CD4-positive, alpha-beta T cell treated with Interleukin-15 for 1 hour (primary cell): ENCODE measurements at places on chromosomes 16 and 17.

DNA sequence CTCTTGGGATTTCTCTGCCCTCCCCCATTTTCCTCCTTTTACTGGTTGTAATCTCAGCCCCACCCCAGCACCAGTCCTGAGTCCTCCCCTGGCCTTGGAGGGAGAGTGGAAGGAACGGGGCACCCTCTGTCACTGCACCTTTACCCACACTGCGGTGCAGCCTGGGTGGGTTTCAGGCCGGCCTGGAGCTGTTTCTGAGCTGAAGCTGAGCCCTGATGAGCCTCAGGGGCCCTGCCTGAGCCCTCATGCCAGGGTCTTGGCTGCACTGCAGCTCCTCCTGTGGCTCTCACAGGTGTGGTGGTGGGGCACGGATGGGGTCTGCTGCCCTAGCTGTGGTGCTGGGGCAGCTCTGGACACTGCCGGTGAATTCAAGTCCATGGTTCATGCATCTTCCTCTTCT lies 34.5 kb downstream of the RNF213 start:
- DNase-seq: no peak

- DNase-seq: no peak
Observed at GRCh38 chr17:75694536-75694935, 26.7 kb upstream of the ITGB4 start.

DNA sequence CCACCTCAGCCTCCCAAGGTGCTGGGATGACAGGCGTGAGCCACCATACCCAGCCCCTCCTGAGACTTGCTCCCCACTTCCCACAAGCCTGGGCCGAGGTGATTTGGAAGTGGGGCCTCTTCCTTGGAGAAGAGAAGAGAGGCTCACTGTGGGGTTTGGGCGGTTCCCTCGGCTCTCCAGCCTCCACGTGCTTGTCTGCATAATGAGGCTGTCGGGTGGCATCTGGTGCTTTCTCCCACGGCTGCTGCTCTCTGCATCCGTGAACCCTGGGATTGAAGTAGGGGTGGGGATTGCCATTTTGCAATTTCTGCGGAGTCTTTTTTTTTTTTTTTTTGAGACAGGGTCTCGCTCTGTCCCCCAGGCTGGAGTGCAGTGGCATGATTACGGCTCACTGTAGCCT lies 101.4 kb downstream of the RAP1GAP2 start:
- no peak for DNase-seq

- no peak for DNase-seq
Observed at GRCh38 chr16:54928016-54928356, 2.7 kb upstream of the IRX5 start.

DNA sequence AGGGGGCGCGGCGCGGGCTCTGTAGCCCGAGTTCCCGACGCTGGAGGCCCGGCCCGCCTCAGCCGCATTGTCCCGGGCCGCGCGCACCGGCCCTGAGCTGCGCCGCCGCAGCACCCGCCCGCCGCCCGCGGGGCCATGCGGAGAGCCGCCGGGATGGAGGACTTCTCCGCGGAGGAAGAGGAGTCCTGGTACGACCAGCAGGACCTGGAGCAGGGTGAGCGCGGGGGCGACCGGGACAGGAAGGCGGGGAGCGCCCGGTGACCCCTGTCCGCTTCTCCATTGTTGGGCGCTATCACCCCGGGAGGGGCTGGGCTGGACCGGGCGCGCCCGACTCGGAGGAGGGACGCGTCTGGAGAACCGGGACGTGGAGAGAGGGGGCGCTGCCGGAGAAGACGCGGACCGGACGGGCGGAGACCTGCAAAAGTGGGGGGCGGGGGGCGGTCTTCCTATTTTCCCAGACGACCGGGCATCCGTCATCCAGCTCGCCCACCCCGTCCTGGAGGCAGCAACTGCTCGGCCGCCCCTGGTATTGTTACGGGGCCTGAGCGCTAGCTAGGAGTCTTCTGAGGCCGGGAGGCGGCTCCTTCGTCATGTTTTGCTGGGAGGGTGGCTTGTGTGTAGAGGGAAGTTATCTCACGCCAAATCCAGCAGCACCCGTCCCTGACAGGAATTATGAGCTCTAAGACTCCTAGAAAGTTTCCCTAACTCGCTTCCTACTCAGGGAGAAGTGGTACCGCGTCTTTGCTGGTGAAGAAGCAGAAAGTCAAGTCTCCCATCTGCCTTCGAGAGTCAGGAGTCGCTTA lies 678 bp downstream of the CDR2L start:
- no peak for DNase-seq

- DNase-seq: peak; percentile 86
Observed at GRCh38 chr17:73311781-73312641, at the start of gene CDC42EP4. Gene CDC42EP4, minus strand, starts transcription at chr17:73312001. Its CDS starts 25,501 bp downstream, at chr17:73286500.

- peak; percentile 65 for DNase-seq
Observed at GRCh38 chr16:28326881-28327610, 34.7 kb downstream of the SBK1 start.

DNA sequence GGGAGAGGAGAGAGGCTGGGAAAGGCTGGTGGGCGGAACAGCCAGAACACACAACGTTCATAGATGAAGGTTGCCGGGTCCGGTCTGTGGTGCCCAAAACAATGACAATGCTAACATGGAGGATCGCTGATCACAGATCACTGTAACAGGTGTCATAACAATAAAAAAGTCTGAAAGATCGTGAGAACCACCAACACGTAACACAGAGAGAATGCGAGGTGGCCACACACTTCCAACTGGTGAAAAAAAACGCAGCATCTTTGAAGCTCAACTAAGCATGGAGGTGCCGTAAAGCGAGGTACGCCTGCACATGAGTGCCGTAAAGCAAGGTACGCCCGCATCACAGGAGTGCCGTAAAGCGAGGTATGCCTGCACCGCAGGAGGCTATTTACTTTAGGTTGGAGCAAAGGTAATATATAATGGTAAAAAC lies 42.3 kb downstream of the ABR start:
- peak; percentile 35 for DNase-seq

- DNase-seq: no peak
Observed at GRCh38 chr16:87982581-87983041, 31.4 kb downstream of the BANP start.

GRCh38 chr17:66690166-66690565 lies 144.8 kb upstream of the CACNG5 start:
- DNase-seq: no peak

DNA sequence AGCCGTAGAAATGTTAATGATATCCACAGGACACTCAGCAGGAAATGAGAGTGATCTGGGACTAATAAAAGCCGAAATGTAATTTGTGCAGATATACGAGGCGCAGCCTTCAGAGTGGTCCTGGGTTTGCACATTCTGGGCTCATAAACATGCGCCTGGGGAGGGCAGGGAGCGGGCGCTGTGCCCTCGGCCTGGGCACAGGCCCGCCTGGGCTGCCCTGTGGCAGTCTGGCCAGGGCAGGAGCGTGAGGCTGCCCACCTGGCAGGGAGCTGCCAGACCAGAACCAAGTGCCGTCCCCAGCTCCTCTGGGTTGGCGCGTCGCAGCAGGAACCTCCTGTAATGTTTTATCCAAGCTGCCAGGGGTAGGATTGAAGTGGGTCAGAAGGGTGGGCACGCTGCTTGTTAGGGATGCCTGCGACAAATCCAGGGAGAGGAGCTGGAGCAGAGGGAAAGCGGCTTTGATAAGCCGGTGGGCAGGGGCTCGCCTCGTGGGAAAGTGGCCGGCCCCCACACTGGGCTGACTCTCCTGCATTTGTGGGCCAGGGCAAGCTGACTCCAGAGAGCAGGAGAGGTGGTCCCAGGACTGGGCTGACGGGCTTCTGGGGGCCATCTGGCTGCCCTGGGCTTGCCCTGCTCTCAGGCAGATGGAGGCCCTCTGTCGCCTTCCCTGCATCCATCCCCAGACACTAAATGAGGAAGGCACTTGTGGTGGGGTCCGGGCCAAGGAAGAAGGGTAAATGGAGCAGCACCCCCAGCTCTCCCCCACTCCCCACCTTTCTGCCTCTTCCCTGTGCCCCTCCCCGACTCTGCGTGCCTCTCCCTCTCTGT lies 45.9 kb downstream of the SREBF1 start:
- DNase-seq: no peak
